AG04449 (cell line): ENCODE measurements at places on chromosomes 5 and 9.

DNA sequence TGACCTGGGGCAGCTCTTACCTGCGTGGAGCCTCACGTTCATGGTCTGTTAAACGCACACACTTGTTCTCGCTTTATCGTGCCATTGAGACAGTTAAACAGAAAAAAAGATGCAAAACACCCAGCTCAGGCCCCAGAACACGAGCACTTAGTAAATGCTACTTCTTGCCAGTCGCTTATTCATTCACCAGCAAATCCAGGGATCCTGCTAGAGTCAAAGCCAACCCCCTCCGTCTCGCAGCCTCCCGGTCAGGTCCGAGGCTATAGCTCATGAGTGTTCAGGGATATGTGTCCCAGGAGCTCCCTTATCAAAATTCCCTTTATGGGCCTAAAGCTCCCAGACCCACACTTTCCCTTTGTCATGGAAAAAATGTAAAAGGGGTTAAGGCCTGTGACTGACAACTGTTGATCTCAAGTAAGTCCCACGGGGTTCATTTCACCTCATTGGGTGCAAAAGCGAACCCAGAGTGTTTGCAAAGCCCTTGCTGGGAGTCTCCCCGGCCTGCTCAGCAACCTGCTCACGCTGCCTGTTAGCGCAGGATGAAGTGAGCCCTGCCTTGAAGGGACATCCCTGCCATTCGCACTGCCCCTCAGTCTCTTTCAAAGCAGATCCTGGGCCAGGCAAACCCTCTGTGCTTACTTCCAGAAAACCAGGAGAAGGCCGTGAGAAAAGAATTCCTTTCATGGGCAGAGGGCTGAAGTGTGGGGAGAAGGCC, 40.7 kb downstream of the HRH2 start:
- DNase-seq = no peak

DNA sequence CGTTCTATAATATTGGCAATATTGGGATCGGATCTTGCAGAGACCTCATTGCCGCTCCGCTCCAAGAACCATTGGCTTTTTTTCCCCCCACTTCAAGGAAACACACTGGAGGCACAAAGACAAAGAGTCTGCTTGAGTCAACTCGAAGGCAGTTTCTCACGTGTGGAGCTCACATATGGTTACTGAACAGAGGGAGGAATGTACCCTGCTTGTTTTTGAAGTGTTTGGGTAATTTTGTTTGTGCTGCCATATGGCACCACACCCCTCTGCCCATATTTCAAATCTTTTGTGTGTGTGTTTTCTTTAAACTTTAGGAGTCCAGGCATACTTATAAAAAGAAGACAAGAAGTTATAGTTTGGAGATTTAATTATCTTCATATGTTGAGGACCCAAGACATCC, 595.9 kb downstream of the DTWD2 start:
- no peak for DNase-seq

DNA sequence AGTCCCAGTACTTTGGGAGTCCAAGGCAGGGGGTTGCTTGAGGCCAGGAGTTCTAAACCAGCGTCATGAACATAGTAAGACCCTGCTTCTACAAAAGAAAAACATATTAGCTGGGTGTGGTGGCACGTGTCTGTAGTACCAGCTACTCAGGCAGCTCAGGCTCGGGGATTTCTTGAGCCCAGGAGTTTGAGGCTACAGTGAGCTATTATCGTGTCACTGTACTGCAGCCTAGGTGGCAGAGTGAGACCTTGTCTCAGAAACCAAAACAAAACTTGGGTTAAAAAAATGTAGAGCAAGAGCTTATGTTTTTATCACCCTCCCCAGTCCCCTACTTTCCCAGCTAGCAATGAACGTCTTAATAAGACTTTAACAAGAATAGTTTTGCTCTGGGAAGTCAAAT, 46.7 kb downstream of the UHRF2 start:
- DNase-seq = no peak

DNA sequence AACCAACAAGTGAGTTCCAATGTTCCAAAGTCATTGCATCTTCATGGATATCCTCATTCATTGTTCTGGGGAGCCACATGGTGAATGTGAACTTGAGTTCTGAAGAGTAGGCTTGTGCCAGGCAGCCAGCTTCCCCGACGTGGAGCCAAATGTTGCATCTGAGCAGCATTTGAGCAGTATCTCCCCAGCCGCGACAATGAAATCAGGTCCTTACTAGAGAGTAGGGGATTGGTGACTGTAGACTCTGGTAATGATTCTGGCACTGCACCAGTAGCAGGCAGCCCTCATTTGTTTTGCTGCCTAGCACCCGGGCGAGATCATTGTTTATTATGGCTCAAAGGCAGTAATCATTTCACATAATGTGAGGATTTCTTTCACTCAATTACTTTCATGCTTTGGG, 451.4 kb upstream of the C9orf72 start:
- no peak for DNase-seq

- DNase-seq = no peak
Observed at GRCh38 chr5:160271396-160271795, 41.0 kb downstream of the CCNJL start.

DNA sequence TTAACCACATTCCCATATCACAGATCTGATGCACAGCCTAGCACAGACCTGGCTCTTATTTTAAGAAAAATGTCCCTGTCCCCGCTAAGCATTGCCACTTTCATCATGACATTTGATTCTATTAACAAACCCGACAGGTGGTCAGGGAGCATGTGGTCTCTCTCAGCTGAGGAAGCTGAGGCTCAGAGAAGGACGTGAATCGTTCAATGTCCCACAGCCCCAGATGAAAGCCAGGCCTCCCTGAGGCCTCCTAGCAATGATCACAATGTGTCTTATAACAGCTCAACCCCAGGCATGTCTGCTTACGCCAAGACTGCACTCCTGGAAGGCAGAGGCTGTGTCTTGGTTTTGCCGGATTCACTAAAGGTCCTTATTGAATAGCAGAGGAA, 10.4 kb upstream of the CRB2 start:
- no peak for DNase-seq

DNA sequence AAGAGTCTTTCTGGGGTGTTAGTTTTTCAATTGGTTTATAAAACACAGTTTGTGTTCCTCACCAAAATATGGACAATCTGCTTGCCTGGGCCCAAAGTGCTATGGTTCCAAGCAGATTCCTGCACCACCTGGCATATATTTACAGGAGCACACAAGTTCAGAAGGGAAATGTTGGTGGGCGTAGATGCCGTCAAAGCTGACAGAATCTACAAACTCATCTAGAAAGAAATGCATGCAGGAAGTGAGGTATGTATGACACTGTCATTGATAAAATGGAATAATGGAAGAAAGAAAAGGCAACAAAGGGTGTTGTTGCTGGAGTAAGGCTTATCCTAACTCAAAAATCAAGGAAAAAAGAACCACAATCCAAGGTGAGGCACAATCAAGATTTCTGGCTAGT, 225.8 kb downstream of the MLLT3 start:
- no peak for DNase-seq

DNA sequence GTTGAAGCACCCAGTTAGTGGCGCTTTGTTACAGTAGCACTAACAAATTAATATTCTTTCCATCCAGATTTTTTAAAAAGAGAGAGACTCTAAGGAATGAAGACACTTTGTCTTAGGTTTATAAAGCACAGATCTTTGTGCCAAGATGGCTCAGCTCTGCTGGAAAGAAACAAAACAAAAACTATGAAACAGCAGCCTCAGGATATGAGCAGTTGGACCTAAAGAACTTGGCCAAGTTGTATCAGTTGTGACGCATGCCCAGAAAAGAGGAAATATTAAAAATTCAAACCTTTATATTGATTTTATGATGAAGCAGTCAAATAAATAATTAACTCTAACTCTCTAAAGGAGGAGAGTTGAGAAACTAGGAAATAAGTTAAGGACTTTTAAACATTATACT, 427.2 kb downstream of the SPOCK1 start:
- no peak for DNase-seq

- DNase-seq = no peak
Observed at GRCh38 chr5:110854200-110854599, 115.4 kb downstream of the SLC25A46 start.

DNA sequence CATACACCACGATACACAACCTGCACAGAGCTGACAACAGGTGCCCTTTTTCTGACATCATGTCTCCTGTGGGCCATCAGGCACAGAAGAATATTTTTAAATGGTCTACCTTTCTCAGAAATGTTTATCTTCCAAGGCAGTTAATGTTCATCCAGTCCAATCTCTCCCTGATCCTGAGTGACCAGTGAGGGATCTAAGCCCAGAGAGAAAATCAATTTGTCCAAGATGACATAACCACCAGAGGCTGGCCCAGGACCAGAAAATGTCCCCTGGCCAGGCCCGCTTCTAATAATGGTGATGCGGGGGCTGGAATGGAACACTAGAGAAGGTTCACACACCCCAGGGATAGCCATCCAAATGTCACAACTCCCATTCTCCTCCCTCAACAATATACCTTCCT, 357.9 kb upstream of the KIF2A start:
- DNase-seq = no peak

- no peak for DNase-seq
Observed at GRCh38 chr5:147737921-147738320, 44.6 kb downstream of the JAKMIP2 start.

GRCh38 chr9:25677301-25678146, 720 bp downstream of the TUSC1 start:
- DNase-seq = no peak

DNA sequence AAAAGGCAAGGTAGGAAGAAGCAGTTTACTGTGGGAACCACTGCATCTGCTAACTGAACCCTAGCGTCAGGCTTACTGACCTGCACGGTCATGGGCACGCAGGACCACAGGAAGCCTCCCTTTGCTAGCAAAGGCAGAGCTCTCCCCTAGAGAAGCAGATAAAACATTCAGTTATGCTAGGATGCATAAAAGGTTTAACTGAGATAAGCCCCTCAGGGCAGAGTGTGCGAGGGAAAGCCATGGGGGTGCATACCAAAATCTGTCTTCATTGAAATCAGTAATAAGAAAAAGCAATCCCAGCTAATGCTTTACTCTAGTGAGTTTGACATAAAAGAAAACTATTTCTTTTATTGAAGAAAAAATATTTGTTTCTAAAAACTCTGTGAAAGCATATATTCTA, 2403.7 kb upstream of the C9orf72 start:
- DNase-seq = no peak

DNA sequence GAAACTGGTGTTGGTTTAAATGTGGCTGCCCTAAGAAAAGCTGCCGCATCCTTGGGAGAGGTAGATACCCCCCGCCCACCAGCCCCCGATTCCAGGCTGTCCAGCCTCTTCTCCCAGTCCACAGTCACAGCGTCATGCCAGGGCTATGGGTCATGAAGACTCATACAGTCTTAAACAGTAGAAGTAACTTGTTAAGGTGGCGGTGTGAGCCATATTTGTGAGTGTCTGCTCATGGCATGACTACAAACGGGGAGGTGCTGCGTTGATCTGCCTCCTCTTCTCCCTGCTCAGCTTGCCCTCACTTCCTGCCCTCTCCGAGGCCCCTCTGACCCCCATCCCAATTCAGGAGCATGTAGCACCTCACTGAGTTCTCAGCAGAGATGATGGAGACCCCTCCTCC, 20.8 kb downstream of the FGD3 start:
- DNase-seq = no peak

DNA sequence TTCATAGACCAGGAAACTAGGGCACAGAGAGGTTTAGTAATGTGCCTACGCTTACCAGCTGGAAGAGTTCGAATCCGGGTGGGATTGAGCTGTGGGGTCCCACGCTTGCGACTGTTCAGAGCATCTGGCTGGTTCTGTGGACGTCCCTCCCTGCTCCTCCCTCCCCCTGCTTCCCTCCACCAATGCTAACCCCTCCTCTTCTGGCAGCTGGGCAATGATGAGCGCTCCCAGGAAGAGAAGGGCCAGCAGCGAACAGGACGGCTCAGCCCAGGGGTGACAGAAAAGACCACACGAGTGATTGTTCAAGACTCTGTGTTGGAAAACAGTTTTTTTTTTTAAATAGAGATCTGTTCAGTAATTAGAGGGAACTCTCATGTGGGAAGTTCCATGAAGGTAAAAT, 6.9 kb downstream of the FAM163B start:
- DNase-seq = no peak

DNA sequence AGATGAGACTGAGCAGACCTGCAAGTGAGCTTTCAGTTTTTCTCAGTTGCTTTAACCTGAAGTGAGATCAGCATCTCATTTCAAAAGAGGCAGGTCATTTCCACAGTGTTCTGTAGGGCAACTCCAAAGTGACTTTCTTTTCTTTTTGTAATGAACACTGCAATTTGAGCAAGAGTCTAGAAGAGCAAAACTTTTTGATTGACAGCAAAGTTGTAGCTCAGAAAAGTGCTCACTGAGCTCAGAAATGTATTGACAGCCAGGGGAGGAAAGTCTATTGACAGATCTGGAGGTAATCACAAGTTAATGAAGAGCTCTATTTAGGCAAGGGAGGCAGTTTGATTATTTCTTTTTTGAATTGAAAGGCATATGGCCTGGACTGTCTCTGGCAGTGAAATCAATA, 54.6 kb downstream of the LRRC70 start:
- DNase-seq = no peak

- no peak for DNase-seq
Observed at GRCh38 chr5:21219966-21220365, 1232.0 kb upstream of the CDH18 start.

GRCh38 chr5:137819766-137820165, 47.9 kb upstream of the MYOT start:
- no peak for DNase-seq

DNA sequence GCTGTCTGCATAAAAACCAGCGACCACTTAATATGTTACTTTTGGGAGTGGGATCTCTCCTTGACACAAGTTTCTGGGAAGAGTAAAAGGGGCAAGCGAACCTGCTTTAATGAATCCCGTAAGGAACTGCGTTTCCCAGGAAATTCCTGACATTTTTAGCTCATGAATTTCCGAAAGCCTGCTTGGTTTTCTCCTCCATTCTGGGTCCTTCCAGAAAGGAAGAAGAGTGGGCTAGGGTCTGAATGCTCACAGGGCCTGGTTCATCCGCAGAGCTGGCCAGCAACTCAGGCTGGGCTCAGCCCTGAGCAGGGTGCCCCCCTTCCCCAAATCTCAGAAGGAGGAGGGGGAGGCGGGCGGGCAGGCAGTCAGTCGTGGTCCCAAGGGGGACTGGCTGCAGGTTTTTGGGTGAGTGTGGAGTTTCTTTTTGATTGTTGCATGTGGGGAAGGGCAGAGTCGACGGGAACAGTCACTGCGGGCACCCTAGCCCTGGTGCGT, 1.2 kb upstream of the PURA start:
- DNase-seq = no peak
